ENCODE measurements at places on chromosomes 6 and 20. TPM values are rescaled to one million over a fixed set of nuclear protein-coding genes. Genes with fewer than 3 reads are reported as not detected.

Gene SLC24A3
- 4.0 TPM for polyA plus RNA-seq

Gene LY6G6F
- 0.32 TPM for polyA plus RNA-seq

Gene EGFL8
- polyA plus RNA-seq: 30.3 TPM

Gene KIF6
- polyA plus RNA-seq: 6.6 TPM
